ENCODE measurements at places on chromosomes 1 and 21.

DNA sequence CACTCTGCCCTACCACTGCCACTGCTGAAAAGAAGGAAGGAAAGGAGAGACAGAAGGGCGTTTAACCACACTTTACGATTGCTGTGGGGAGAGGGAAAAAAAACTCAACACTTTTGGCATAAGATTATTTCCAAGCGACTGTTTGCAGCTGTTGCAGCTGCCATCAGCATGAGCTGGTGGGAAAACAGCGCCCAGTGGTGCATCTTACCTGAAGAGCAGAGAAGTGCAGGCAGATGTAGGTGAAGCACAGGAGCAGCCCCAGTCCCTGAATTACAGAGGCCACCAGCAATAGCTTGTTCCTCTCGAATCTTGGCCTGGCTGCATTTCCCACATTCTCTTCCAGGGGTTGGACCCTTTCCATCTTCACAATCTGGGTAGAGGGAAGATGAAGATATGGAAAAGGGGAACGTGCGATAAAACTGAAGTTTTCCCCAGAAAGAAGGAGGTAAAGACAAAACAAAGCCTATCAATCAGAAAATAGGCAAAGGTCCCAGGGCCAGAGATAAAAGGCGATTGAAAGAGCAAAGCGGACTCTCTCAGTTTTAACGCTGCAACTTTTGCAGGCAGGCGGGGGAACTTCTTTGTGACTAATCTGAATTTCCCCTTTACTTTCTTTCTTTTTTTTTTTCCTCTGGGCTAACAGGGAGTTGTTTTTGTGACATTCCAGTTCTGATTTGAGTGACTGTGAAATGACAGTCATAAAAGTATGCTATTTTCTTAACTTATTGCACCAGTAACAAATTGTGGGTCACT lies at the start of gene TNFSF4:
Gene TNFSF4 (minus strand): TSS at position 516 of the 753 bp plus-strand sequence. CDS start 155 bp downstream, at position 361.
- no peak for DNase-seq

DNA sequence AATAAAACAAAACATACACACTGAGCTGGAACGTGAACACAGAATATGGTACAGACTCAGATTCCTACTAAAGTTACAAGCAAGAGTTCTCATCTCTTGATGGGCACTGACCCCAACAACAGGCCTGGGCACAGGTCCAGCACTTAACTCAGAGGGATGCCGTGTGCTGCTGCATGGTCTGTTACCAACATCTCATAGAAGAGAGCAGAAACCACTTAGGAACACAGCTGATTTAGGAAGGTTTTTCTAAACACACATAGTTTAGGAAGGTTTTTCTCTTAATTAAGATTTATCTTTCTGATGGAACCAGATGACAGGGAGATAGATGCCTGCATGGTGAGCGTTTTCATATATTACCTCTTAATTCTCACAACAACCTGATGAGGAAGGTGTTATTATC lies 1.5 kb downstream of the GCLM start:
- DNase-seq = peak; percentile 54

DNA sequence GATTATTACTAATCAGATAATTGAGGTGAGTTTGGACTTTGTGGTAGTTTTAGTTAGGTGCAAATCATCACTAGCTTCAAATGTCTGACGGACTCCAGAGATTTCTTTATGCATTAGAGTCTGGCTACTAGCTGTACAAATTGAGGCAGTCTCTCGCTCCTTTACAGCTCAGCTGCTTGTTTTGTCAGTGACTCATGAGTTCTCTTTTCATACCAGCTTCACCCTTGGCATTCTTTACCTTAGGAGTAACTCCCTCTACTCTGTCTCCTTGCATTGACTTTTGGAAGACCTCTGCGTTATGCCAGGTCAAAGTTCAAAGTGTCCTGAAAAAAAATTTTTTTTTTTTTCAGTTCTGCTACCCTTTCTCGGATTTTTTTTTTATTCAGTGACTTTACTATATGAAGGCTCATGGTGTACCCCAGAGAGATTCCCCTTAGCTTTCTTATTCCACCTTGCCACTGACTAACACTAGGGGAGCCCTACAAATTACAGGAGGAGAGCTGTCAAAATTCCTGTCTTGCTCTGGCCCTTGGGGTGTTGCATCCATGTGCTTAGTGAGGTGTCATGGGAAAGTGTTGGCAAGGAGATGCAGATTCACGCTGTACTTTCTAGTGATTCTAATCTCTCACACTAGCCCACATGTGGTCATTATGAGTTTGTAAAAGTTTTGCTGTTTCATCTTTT lies 576.6 kb downstream of the ADGRL2 start:
- DNase-seq = peak; percentile 18

GRCh38 chr1:94765958-94766357 lies 54.2 kb upstream of the SLC44A3 start:
- no peak for DNase-seq

DNA sequence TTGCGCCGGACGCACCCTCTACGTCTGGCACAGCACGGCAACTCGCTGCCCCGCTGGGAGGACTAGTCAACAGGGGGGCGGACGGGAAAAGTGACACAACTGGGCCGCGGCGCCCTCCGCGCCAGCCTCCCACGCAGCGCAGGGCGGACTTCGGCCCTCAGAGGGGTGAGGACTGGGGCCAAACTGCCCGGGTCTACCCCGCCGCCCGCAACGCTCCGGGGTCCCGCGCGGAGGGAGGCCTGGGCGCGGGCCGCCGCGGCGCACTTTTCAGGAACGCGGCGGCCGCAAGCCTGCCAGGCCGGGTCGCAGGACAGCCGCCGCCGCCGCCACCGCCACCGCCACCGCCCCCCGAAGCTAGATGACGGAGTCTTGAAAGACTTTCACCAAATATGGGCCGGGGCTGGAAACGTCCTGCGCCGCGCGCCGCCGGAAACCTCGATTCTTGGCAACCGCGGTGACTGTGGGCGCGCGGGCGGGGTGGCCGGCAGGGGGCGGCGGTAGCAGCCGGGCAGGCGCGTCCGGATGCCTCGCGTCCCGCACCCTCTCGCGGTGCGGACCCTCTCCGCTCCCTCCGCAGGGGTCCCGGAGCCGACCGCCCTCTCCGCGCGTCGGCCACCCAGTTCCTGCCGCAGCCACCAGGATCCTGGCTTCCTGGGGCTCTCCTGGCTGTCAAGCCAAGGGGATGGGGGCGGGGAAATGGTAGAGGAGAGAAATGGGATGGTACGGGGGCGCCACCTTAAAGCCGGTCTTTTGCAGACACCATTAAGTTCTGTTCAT lies 3.7 kb upstream of the CCN1 start:
- peak; percentile 94 for DNase-seq

- DNase-seq = peak; percentile 41
These were observed 54.6 kb downstream of the CDC7 start for GRCh38 chr1:91555074-91555730.

DNA sequence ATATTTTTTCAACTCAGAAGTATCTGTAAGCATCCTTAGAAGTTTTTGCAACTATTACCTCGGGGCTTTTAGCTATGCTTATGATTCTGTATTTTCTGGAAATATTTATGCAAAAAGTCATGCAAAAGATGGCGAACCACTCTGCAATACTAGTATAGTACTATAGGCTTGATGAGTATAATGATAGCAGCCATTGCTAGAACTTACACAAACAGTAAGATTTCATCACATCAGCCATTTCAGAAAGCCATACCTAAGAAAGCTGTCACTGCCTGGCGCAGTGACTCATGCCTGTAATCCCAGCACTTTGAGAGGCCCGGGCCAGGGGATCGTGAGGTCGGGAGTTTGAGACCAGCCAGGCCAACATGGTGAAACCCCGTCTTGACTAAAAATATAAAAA lies 227.1 kb downstream of the LRRC7 start:
- peak; percentile 1 for DNase-seq

- DNase-seq = no peak
These were observed 3.4 kb downstream of the DIRAS3 start for GRCh38 chr1:68046885-68047658.

DNA sequence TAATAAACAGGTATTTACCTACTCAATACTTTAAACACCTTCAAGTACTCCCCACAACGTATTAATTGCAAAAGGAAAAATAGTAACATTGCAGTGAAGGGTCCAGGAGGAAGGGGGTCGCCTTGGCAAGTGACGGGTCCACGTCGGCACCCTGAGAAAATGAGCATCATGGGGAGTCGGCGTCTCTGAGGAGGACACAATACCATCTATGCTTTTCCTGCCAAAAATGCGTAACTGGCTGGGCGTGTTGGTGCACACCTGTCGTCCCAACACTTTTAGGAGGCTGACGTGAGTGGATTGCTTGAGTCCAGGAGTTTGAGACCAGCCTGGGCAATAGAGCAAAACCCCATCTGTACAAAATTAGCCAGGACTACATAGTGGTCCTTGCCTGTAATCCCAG lies 7.3 kb downstream of the FTCD start:
- DNase-seq = no peak

- DNase-seq = peak; percentile 5
These were observed 8.4 kb downstream of the RPS6KA1 start for GRCh38 chr1:26537951-26538352.

- DNase-seq = no peak
These were observed 28.8 kb downstream of the CFAP74 start for GRCh38 chr1:1974834-1975233.

- DNase-seq = peak; percentile 93
These were observed 110.4 kb downstream of the TNFSF18 start for GRCh38 chr1:172940174-172940855.

DNA sequence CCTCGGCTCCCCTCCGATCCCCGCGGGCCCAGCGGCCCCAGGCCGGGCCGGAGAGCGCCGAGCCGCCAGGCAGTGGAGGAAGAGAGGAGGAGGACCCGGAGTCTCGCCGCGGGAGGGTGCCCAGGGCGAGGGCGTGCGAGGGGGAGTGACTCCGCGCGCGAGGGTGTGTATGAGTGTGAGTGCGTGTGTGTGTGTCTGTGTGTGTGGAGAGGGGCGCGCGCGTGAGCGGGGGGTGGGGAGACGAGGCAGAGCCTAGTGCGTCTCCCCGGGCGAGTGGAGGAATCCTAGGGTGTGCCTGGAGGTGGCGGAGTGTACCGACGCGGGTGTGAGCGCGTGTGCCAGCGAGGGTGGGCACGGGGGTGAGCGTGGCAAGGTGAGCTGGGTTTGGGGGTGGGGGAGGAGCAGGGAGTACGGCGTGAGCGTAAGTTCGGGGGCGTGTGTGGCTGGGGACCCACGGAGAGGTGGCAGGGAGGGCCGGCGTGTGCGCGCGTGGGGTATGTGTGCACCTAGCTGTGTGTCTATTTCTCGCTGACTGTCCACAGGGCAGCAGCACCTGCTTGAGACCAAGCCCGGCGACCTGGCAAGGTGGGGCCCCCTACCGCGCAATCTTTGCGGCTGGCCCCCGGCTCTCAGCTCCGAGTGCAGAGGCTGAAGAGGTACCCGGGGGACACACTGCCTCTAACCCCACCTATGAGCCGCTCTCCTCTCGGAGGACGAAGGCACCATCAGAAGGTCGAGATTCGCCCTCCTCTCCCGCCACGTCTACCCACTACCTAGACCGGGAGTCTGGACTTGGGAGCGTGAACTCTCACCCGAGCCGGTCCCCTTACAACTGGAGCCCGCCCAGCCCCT lies 784 bp upstream of the KCND3 start:
- DNase-seq = peak; percentile 5

DNA sequence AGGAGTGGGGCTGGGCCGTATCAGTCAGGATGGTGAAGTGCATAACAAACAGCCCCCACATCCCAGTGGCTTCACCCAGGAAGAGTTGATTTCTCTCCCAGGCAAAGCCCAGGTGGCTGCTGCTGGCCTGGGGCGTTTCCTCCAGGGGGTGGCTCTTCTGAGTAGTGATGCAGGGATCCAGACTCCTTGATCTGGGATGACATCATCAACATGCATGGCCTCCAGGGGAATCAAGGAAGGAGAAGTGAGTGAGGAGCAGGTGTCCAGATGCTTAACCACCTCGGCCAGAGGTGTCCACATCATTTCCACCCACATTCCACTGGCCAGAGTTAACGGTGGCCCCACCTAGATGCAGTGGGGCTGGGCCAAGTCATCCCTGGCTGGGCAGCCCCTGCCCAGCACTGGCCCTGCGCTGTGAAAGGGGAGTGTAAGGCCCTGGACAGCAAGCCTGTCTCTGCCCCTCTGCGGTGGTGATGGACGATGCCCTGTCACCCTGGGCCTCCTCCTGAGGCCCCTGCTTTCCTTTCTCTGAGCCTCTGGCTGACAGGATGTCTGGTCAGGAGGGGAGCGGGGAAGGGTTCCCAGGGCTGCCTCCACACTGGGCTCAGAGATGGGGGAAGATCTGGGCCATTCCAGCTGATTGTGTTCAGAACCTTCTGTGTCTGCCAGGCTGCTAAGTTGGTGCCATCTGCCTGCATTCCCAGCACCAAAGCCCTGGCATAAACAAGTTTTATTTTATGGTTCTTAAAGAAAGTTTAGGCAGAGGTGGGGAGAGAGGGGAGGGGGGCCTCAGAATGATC lies 598.2 kb downstream of the MATN1 start:
- DNase-seq = no peak

All from fibroblast of skin of right biceps (primary cell).